EL (cell line): ENCODE measurements at places on chromosomes 4 and X.
A peak's percentile ranks its signal among the peaks of the same experiment; 100 is the strongest.

GRCh38 chr4:118270492-118270891, 82.3 kb downstream of the PRSS12 start:
- peak; percentile 47 for DNase-seq

DNA sequence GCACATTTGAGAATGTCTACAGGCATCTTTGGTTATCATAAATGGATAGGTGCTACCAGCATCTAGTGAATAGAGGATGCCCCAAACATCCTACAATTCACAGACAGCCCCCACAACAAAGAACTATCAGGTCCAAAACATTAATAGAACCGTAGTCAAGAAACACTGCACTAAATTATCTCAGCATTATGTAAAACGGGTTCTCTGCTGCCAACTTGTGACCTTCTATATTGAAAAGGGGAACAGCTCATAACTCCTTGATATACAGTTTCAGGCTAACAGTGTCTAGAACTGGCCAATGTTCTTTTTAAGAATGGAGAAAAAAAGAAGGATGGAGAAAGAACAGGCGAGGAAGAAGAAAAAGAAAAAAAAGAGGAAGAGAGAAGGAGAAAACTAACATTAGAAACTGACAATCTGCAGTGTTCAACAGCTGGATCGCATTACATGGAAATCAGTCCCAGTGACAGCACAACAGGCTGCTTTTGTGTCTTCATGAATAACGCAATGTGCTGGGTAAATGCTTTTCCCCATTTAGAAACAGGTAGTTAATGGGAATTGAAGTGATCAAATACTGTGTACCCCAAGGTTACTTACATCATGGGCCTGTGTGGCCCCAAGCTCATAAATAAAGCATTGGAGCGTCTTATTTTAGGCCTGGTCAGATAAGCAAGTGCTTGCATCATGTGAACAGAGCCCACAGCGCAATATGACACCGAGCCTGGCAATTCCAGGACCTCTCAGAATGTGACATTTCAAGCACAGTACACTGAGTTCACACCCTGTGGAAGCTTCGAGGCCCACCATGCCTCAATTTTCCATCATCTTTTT, 339.5 kb downstream of the DHX15 start:
- no peak for DNase-seq

DNA sequence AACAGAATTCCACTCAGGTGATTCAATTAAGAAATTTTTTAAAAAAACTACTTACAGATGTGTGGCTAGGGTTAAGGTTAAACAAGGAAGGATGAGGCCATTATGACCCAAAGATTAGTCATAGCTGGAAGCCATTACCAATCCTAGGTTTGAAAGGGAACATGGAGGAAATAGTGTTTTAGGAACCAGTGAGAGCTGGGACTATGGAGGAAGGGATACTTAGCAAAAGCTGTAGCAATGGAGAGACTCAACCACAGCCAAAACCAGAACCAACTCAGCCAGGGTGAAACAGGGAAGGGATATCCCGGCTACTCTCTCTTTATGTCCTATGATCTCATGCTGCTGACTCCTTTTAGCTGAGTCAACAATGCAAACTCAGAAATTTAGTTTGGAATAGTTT, 148.6 kb upstream of the CNKSR2 start:
- DNase-seq = peak; percentile 4

GRCh38 chr4:173958445-173958844, 325.0 kb downstream of the FBXO8 start:
- peak; percentile 2 for DNase-seq

DNA sequence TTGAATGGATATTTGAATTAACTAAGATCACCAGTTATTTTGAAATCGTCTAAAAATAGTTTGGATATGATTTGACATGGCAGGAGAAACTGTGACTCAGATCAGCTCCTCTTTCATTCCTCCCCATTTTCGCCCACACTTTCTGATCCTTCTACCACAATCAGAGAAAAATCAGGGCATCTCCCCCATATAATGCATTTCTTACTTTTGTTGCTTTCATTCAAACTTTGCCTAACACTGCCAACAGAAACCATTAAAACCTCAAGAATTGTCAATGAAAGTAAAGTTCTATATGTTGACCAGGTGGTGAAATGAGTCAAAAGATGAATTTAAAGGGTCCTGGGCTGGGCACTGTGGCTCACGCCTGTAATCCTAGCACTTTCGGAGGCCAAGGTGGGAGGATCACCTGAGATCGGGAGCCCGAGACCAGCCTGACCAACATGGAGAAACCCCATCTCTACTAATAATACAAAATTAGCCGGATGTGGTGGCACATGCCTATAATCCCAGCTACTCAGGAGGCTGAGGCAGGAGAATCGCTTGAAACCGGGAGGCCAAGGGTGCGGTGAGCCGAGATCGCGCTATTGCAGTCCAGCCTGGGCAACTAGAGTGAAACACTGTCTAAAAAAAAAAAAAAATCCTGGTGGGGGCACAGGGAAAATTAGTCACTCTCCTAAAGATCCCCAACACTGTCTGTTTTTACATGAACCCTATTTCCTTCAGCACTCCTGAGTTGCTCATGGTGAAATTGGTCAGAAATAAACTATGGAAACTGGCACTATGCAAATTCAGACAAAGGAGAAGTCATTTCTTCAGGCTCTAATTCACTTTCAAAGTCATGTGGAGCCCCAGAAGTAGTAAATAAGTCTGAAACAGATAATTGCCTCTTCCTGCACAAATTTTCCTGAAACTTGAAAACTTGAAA, 122.8 kb upstream of the NOCT start:
- DNase-seq = no peak

DNA sequence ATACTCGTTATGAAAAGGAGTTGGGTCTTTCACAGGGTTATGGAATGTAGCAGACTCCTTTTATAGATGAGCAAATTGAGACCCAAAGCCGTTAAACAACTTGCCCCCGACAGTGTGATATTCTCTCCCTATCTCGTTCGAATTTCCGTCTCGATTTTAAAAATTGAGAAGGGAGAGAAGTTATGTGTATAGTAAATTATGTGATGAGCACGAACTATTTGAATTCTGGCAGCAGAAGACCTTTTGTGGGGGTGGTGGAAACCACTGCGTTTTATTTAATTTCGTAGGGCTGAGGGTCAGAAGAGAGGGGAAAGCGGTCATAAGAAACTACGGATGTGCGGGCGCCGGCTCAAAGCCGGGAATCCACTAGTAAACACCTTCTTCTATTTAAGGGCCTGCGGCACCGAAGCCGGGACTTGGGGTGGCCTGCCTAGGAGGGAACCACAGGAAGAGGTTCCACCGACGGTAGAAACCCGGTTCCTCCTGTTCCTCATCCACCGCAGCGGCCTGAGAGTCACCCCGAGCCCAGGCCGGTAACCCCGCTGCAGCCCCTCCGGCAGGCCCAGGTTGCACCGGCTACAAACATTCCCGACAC, 1.5 kb upstream of the DDX3X start:
- DNase-seq = peak; percentile 36

DNA sequence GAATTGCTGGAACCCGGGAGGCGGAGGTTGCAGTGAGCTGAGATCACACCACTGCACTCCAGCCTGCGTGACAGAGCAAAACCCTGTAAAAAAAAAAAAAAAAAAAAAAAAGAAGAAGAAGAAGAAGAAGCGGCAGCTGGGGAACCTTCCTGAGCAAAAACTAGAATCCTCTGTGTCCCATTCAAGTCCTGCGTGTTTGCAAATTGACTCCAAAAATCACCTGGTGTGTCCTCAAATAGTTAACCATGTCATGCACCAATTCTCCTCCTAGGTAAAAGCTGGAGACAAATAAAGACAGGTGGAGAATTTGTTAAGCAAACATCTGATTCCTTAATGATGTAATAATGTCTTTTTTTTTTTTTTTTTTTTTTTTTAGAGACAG, 31.9 kb upstream of the ASMTL start:
- DNase-seq = no peak

DNA sequence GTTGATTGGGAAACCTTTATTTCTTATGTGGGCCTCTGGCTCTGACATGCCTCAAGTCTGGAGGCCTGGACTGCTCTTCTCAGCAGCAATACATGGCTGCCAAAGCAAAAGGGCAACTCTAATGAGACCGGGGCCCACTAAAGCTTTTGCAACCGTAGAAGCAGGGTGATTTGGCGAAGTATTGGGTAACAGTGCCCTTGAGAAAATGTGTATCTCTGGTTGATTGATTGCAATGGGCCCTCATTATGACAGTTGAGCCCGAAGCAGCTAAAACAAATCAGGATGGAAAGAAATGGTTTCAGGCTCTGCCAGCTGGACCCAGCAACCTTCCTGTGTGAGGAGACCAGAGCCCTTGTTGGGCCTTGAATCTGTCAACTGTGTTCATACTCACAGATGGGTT, 73.4 kb downstream of the CLCN4 start:
- DNase-seq = no peak
